CMK (cell line): ENCODE measurements at places on chromosomes 1 and 21.

DNA sequence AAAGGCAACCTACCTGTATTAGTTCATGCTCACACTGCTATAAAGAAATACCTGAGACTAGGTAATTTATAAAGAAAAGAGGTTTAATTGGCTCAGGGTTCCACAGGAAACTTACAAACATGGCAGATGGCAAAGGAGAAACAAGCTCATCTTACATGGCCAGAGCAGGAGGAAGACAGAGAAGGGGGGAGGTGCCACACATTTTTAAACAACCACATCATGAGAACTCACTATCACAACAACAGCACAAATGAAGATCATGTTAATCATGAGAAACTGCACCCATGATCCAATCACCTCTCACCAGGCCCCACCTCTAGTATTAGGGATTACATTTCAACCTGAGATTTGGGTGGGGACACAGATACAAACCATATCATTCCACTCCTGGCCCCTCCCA, 90.6 kb upstream of the KCTD3 start:
- DNase-seq: no peak

DNA sequence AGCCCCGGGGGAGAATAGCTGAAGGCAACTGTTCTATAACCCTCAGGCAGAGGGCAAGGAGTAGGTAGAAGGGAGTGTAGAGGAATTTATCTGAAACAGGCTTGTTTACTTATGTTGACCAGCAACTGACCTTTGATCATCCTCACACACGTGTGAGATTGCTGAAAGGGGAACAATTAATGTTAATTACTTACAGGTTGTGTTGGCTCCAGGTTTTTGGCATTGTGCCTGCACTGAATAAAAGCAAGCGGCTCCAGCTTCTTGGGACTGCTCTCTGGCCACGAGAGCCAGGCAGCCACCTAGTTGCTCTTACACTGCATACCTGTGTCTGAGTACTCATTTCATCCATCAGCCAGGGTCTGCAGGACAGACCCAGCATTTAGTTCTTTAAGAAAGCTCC, 41.3 kb upstream of the ARHGEF10L start:
- no peak for DNase-seq

GRCh38 chr1:160079448-160079847, 1.9 kb upstream of the KCNJ9 start:
- no peak for DNase-seq

GRCh38 chr1:89519779-89520358, 4.8 kb upstream of the LRRC8B start:
- no peak for DNase-seq

DNA sequence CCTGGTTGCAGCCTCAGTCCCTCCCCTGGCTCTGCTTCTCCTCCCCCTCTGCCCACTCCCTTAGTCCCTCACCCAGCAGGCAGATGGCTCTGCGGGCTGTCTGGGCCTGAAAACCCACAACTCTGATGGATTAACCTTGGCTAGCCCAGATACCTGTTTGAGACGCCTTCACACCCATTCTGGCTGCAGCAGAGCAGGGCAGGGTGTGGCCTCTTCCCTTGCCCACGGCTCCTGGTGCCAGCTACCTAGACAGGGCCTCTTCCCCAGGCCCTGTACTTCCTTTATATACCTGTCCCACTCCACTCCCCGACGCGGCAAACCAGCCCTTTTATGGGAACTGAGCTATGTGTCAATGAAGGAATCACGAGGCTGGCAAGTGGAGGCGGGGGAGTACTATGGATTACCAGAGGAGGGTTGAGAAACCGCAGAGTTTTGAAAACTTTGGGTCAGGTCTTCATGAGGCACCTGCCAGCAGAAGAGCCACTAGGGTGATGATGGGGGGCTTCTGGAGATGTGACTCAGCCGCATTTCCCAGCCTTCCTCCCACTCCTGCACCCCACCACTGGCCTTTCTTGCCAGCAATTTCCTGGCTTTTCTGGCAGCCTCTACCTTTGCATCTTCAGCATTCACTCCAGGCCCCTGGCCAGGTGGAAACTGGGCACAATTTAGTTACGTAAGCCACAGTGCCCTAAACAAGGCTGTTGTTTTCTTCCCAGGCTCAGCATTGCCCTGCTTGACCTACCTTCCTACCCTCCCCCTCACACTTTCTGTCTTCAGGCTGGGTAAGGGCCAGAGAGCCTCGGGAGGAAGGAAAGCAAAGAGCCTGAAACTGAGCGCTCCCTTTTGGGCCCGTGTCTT, at the start of gene CHI3L1:
Gene CHI3L1 (minus strand): TSS at position 259 of the 858 bp plus-strand sequence. CDS start 81 bp downstream, at position 178.
- DNase-seq: no peak
